ENCODE measurements at places on chromosomes 12 and 14.

GRCh38 chr14:92552066-92552465 is 38.5 kb downstream of the RIN3 start:
- no peaks in the 10 kb centered on the region for H3K27me3 ChIP-seq
- peaks cover 21% of the 10 kb centered on the region for H3K4me1 ChIP-seq
- DNase-seq, result no peak
- peak overlapping the region; percentile 8 for H3K27ac ChIP-seq
- no peak overlapping the region for H3K4me3 ChIP-seq

DNA sequence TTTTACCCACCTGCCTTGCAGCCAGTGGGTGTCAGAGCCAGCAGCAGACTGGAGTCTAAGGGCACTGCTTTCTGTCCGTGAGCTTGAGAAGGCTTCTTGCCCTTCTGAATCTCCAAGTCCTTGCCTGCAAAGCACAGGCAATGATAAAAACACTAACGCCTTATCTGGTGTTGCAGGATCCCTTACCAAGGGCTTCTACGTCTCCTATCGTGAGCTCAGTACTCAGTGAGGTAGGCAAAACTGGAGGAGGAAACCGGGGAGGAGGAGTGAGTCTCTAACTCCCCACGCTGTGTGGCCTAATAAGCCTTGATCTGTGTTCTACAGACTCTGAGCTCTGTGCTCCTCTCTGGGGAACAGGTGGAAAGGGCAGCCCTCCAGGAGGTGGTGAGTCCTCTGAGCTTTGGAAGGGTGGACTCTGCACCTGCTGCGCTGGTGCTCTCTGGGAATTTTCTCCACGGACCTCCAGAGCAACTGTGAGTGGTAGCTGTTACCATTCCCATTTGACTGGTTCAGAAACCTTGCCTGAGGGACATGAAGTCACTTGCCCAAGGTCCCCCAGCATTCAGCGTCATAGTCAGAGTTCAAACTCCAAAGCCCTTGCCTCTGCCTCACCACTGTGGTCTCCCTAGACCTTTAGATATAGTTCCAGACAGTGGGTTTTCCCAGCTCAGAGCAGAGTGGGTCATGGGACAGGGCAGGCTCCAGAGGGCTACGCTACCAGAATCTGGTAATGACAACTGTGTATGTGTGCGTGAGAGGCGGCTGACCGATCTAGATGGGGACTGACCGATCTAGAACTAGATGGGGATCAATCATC is 7.0 kb upstream of the MARK3 start:
- H3K4me1 ChIP-seq, result no peaks in the 10 kb centered on the region
- H3K27ac ChIP-seq, result no peak overlapping the region
- H3K4me3 ChIP-seq, result no peak overlapping the region
- H3K27me3 ChIP-seq, result no peaks in the 10 kb centered on the region
- DNase-seq, result no peak

- no peak overlapping the region for H3K27ac ChIP-seq
- no peak for DNase-seq
- no peaks in the 10 kb centered on the region for H3K4me1 ChIP-seq
- peaks cover 3% of the 10 kb centered on the region for H3K36me3 ChIP-seq
Measured at GRCh38 chr12:22447223-22447622, 97.1 kb downstream of the C2CD5 start.

DNA sequence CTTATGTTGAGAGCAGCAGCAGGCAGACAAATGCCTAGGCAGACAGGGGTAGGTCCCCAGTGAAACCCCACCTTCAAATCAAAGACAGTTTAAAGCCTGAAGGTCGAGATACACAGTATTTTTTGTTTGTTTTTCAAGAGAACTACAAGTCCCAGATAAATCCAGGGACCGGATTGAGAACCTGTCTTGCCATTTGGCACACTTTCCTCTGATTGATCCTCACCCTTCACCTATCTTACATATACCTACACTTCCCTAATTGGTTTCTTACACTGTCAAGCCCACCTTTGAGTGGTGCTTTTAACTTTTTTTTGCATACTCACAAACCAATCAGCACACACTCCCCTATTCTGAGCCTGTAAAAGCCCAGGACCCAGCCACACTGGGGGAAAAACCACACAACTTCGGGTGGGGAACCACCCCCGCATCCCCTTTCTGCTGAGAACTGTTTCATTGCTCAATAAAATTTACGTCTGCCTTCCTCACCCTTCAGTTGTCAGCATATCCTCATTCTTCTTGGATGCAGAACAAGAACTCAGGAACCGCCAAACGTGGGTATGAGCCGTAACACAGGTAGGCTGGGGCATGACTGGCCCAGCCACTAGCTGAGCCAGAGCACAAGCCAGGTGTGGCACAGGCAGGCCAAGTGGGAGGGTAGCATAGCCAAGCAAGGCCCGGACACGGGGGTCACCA is 11.1 kb downstream of the DICER1 start:
- no peak for DNase-seq
- no peak overlapping the region for H3K4me3 ChIP-seq
- H3K36me3 ChIP-seq, result no peaks in the 10 kb centered on the region
- peaks cover 82% of the 10 kb centered on the region for H3K4me1 ChIP-seq
- H3K27ac ChIP-seq, result no peak overlapping the region
- no peaks in the 10 kb centered on the region for H3K27me3 ChIP-seq

DNA sequence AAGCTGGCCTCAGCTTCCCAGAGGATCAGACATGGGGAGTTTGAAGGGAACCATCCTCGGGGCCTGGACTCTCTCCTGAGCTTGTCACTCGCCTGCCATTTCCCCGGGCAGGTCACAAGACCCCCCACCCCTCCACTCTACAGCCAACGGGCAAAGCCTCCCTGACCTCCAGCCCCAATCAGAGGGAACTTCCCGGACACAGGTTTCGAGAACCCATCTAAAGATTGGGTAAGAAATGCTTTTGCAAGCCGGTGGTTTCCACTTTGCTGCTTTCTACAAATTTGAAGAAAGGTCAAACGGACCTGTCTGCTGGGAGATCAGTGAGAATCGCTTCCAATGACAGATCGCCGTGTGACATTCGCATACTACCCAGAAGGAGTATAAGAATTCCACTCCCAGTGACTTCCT is 89.6 kb downstream of the SCARB1 start:
- DNase-seq, result no peak
- H3K27ac ChIP-seq, result peak overlapping the region; percentile 30
- no peaks in the 10 kb centered on the region for H3K36me3 ChIP-seq
- no peaks in the 10 kb centered on the region for H3K27me3 ChIP-seq
- peak overlapping the region; percentile 35 for H3K4me3 ChIP-seq

DNA sequence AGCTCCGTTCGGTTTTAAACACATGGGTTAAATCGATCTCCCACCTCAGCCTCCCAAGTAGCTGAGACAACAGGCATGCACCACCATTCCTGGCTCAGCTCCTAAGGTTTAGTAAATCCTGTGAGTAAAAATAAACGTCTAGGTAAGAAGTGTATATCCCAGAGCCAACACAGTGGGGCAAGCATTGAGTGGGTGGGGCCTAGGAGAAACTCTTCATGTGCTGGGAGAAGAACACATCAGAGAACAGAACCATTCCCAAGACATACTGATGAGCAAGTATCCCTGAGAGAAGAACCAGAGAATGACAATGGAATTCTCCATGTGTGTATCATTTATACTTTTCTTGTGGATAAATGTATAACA is 86.3 kb downstream of the SEC23A start:
- no peak overlapping the region for H3K27ac ChIP-seq
- no peaks in the 10 kb centered on the region for H3K4me1 ChIP-seq
- no peak for DNase-seq
- H3K36me3 ChIP-seq, result no peaks in the 10 kb centered on the region
- H3K4me3 ChIP-seq, result no peak overlapping the region

GRCh38 chr12:91142221-91142631 is 30.9 kb upstream of the LUM start:
- DNase-seq, result no peak
- no peaks in the 10 kb centered on the region for H3K36me3 ChIP-seq
- no peaks in the 10 kb centered on the region for H3K27me3 ChIP-seq
- peaks cover 18% of the 10 kb centered on the region for H3K4me1 ChIP-seq
- H3K4me3 ChIP-seq, result no peak overlapping the region

- no peak for DNase-seq
- H3K4me3 ChIP-seq, result no peak overlapping the region
- H3K27me3 ChIP-seq, result no peaks in the 10 kb centered on the region
- H3K4me1 ChIP-seq, result peaks cover 13% of the 10 kb centered on the region
- no peaks in the 10 kb centered on the region for H3K36me3 ChIP-seq
- no peak overlapping the region for H3K27ac ChIP-seq
Measured at GRCh38 chr12:46921048-46921763, 95.4 kb upstream of the SLC38A4 start.
